ENCODE measurements at places on chromosomes 3 and 15.

DNA sequence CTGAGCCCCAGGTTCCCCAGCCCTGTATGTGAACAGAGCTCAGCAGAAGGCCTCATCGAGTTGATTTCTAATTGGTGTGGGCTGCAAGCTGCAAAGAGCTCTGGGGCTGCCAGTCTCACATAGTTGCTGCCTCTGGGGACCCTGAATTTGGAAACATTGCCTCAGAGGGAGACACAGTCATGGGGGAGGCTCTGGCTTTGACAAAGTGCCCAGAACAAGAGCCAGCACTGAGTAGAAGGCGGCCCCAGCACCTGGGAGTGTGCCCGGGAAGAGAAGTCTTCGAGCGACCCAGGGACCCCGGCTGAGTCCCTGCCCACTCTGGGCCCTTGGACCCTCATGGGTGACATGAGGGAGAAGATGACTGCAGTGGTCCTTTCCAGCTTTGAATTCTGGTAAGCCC is 7.3 kb downstream of the NTRK3 start:
- no peak for DNase-seq

DNA sequence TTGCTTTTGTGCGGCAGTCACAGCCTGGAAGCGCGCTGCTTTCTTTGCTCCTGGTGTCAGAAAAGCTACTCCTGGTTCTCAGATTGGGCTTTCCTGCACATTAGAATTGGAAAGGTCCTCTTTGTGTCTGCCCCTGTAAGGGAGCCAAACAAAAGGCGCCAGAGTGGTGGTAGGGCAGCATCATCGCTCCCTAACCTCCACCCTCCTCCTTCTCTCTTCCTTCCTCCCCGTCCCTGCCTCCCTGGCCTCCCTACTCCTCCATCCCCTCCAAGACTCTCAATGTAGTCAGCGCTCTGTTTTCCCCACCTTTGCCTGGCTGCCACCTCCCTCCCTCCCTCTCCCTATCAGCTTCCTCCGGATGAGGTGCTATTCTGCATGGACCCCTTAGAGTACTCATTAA is 65.3 kb downstream of the SH3GL3 start:
- no peak for DNase-seq

- no peak for DNase-seq
Observed at GRCh38 chr3:45210308-45211041, 15.6 kb downstream of the TMEM158 start.

GRCh38 chr15:45441686-45442085 is 63.3 kb upstream of the GATM start:
- DNase-seq, result no peak

DNA sequence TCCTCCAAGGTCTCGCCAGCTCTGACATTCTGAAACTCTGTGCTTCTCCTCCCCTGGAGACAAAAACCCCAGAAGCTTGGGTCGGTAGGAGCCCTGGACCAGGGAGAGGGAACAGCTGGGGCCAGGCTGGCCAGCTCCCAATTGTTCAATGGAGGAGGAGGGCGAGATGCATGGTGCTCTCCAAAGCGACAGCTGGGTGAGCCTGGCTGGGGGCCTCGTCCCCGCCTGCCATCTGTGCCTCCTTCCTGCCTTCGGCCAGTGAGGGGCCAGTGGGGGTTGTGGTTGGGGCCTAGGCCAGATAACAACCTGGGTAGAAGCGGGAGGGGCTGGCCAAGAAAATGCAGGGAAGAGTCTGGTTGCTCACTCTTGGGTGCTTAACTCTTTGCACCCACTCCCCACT is 79.4 kb downstream of the CORO2B start:
- DNase-seq, result peak; percentile 46

DNA sequence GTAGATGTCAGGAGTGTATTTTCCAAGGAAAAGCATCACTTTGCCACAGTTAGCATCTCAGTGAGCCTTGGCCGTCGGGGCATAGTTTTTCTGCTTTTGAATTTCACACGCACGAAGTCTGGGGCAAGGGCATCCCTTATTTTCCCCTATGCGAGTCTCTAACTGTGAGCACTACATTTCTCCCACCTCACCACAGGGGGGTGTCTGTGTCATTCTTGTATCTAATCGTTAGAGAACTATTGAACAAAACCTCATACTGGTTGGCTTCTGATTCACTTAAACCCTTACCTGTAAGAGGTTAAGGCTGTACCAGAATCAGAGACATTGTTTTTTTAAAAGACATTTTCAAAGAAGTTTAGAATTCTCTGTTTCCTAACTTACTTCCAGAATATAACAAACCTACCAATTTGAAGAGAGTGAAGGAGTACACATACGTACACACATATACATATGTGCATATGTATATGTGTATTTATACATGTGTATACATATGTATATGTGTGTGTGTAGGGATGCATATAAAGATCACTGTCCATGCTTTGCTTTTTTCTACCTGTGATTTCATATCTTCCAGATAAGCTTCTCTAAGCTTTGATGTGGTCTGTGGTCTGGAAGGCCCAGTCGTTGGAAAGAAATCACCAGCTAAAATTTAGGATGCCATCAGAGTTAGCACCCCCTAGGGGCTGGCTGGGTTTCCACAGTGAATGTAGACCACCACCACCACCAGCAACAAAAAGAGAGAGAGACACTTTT is 49.4 kb downstream of the MYZAP start:
- DNase-seq, result no peak

DNA sequence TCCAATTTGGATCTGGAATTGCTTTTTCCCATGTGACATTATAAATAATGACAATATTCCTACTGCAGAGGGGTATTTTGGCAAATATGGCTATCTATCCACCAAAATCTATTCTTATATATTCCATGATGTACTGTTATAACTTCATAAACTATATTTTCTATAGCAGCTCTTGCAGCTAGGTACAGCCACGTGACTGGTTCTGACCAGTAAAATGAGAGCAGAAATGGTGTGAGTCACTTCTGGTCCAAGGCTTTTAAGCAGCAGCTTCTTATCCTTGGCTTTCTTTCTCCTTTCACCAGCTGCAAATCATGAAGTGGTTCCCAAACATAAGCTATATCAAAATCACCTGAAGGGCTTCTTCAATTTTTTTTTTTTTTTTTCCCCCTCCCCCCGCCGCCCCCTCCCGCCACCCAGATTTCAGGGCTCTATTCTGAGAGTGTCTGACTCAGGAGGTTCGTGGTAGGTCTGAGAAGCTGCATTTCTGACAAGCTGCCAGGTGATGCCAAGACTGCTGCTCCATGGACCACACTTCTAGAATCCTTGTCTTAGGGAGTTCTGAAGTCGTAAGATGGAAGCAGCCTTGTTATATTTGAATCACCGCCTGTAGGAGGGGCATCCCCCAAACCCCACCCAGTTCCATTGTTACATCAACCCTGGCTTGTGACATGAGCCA is 357.5 kb downstream of the CHST2 start:
- no peak for DNase-seq

DNA sequence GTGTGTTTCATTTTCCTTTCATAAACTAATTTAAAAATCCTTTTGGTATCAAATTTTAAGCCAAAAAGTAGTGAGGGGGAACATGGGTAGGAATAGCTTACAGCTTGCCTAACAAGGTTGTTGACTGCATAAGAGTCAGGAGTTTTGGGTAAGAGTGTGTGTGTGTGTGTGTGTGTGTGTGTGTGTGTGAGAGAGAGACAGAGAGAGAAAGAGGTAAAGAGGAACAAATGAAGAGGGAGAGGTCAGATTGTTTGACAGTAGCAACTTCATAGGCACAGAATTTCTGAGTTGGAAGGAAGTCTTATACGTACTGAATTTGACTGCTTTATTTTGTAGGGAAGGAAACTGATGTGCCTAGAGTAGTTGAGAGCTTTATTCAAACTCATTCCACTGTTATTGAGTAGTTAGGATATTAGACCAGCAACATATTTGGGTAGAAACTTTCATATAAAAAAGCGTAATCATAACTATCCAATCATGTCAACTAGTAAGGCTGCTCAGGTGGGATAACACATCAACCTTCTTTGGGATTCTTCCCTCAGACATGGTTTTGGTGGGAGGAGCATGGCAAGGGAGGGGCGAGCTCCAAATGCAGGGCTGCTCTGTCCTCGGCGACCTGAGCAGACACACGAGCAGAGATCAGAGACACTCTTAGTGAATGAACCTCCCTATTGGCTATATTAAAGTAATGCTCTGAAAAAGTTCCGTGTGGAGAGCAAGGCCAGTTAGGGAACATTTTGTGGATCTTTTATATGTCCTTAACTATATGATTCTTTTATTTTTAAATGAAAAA is 86.4 kb downstream of the LPP start:
- DNase-seq, result no peak
